Cortex of kidney (tissue), 1 donor: ENCODE measurements at places on chromosomes 4 and X.

DNA sequence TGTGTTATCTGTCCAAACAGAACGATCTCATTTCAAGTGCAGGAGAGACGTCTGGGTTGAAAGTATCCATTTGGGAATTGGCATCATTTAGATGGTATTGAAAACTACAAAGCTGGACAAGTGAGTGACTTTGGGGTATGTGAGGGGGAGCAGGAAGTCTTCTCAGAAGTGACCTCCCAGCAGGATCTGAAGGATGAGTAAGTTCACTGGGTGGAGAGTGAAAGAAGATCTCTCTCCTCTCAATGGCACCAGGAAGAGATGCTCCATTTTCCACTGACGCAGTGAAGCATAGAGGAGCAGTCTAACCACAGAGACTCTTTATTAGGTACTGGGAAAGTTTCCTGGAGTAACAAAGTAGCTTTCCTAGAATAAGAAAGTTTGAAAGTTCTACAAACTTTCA lies 161.0 kb downstream of the CPE start:
- no peak for DNase-seq

DNA sequence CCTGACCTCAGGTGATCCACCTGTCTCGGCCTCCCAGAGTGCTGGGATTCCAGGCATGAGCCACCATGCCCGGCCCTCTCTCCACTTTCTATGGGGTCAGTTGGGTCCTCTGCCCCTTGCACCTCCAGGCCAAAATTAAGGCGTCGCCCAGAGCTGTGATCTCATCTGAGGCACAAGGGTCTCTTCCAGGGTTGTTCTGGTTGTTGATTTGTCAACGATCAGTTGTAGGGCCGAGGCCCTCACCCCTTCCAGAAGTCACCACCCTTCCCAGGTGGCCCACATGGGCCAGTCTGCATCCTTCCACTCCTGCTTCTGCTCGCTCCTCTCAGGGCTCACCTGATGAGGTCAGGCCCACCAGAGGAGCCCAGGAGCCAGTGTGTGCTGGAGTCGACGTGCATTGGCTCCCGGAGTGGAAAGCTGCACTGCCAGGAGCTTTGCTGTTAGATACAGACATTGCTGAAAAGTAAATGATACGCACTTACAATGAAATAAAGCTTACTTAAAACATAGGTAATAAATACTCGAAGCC lies 14.3 kb upstream of the TMEM271 start:
- DNase-seq, result no peak

- DNase-seq, result no peak
Observed at GRCh38 chr4:24747234-24747975, 48.0 kb upstream of the SOD3 start.

DNA sequence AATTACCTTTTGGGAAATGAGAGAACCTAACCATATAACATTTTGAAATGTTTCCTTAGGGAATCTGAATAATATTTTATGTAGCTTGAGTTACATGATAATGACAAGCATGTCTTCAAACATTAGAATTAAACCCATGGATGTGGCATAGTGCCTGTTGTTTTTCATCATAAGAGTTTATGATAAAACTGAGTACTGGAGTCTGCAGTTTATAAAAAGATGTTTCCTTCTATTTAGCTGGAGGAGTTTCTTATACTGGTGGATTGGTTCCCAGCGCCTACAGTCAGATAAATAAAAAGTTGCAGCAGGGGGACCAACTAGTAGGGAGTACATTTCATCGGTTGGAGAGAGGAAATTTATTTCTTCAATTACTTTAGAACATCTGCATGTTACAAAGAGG lies 70.1 kb upstream of the PCDH18 start:
- no peak for DNase-seq

DNA sequence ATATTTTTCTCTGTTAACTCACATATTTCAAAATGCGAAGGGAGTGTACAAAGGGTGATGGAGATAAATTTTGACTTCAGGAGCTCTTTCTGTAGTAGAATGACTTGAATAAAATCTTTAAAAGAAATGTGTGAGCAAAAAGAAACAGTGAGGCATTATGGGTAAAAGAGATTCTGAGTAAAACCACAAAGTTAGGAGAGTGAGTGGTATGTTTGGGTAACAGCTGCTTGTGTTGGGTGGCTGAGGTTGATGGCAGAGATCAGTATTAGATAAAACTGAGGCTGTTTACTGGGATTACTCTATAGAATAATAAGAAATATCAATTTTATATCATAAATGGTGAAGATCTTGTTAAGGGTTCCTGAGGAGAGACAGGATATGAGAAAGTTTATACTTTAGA lies 434.2 kb upstream of the AMOT start:
- no peak for DNase-seq

DNA sequence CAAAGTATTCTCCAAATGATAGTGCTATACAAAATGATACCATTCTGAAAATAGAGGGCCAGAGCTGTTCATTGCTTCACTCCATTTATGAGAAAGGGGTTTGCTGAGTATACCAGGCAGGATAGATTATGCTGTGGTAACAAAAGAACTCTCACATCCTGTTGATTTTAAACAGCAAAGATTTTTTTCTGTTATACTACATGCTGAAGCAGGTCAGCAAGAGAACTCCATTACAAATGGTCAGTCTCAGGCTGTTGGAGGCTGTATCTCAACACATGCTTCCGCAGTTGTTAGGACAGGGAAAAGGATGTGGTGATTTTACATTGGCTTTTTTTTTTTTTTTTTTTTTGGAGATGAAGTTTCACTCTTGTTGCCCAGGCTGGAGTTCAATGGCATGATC lies 13.7 kb upstream of the KLHL5 start:
- no peak for DNase-seq

- DNase-seq, result no peak
Observed at GRCh38 chr4:2915789-2916188, 47.4 kb downstream of the NOP14 start.

- DNase-seq, result no peak
Observed at GRCh38 chrX:23844502-23845138, 61.6 kb downstream of the SAT1 start.

- no peak for DNase-seq
Observed at GRCh38 chrX:100477467-100477866, 67.4 kb upstream of the PCDH19 start.

DNA sequence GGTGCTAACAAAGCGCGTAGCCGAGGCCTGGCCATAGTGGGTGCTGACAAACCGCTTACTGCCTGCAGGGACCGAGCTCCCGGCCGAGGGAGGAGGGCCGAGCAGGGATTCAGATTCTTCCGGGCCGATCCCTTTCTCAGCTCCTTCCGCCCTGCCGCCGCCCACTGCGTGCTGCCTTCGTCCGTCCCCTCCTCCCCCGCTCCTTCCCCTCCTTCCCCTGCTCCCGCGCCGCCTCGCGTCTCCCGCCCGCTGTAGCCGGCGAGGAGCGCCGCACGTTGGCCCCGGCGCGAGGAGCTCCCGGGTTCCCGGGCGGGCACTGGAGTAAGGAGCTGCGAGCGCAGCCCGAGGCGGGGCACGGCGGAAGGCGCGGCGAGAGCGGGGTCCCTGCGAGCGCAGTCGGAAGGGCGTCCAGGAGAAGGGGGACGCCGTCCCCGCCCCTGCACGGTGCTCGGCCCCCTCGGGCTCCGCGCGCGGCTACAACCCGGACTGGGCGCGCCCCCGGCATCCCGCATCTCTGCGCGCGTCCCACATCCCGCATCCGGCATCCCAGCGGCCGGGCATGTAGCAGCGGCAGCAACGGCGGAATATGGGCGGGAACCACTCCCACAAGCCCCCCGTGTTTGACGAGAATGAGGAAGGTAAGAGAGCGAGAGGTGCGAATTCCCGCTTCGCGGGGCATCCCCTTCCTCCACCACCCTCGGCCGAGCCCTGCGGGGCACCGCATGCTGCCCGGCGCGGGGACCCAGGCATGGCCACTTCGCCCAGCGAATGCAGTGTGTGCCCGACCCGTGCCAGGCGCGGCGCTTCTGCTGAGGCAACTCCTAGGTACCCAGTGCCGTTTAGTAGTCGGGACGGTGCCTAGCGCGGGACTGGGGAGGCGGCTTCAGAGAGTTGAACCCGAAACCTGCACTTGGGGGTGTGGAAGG lies at the start of gene STK32B:
Gene STK32B, plus strand, starts transcription at position 203 of the 926 bp plus-strand sequence.
- no peak for DNase-seq

DNA sequence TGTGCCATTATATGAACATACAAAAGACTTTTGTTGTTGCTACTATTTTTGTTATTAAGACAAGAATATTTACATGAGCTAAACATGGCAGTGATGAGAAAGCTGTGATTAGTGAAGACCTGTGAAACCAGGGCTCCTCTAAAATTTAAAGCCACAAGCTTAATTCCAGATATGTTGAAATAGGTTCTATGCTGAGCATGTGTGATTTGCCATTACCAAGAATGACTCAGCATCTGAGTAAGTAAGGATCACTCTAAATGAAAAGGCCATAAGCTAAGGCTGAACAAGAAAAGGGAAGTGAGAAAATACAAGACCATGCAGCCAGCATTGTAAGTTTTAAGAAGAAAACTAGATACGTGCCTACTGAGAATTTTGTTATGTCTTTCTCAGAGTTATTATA lies 75.9 kb upstream of the CAMK2D start:
- DNase-seq, result no peak

DNA sequence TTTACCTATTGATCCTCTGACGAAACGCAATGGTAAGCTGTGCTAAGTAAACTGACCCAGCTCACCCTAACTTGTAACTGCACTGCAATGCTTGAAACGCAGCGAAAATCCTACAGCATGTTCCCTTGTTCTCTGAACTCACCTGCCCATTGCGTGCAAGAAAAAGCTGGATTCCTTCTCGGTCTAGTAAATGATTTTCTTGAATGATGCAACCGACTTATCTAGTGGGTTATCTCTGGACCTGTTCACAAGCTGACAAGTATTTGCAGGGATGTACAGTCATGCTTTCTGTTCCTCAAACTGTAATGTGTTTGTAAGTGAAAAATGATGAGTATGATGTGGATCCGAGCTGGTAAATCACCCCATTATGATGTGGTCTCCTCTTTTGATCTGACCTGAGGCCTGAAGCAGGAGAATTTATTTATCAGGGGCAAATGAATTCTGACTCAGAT lies 140.1 kb downstream of the BTC start:
- DNase-seq, result no peak

DNA sequence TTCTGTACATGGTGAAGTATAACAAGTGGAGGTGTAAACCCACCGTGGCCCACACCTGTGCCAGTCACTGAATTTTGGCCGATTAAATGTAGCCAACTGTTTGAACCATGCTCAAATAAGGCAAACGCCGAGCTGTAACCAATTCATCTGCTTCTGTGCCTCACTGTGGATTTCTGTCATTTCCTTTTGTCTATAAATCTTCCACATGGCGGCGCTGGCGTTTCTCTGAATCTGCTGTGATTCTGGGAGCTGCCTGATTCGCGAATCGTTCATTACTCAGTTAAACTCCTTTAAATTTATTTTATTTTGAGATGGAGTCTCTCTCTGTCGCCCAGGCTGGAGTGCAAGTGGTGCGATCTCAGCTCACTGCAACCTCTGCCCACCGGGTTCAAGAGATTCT lies 19.2 kb downstream of the SUPT20HL2 start:
- DNase-seq, result no peak

DNA sequence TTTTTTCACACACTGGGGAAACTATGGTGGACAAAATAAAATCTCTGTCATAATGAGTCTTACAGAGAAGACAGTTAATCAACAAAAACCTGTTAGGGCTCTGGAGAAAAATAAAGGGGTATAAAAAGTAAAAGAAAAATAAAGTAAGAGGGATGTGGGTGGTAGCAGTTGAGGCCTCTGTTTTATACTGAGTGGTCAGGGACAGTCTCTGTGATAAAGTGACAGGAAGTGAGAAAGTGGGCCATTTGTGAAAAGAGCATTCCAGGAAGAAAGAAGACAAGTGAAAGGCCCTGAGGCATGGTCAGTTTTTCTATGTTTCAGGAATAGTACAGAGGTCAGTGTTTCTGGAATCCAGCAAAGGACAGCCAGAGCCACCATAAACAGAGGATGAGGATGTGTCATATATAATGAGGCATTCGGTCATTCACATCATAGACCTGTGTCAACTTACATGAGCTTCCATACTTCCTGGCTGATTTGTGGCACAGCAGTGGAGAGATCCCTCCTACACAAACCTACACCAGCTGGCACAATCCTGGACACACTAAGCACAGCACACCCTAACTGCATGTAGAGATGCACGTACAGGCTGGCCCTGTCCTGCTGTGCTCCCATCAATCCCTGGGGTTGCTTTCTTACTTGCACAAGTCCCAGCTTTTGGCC lies 64.4 kb upstream of the NAP1L5 start:
- no peak for DNase-seq

GRCh38 chr4:7587433-7588405 lies 153.0 kb upstream of the PSAPL1 start:
- DNase-seq, result no peak

GRCh38 chrX:12789976-12790375 lies 1.2 kb upstream of the PRPS2 start:
- DNase-seq, result no peak

DNA sequence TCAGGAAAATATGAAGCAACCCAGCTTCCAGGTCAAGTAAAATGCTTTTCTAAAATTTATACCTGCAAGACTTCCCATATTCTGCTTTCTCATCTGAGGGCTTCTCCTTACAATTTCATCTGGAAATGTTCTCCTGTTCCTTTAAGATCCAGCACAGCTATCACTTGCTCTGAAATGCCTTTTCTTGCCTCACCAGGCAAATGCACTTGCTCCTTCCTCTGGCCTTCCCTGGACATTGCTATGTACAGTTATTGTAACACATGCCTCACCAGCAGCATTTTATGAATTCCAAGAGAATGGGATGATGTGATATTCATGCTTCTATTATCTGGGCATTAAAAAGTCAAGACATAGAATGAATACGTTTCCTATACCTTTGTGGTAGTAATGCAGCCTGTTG lies 842.1 kb upstream of the INTU start:
- DNase-seq, result no peak

- no peak for DNase-seq
Observed at GRCh38 chrX:46665232-46666152, 91.9 kb downstream of the CHST7 start.

DNA sequence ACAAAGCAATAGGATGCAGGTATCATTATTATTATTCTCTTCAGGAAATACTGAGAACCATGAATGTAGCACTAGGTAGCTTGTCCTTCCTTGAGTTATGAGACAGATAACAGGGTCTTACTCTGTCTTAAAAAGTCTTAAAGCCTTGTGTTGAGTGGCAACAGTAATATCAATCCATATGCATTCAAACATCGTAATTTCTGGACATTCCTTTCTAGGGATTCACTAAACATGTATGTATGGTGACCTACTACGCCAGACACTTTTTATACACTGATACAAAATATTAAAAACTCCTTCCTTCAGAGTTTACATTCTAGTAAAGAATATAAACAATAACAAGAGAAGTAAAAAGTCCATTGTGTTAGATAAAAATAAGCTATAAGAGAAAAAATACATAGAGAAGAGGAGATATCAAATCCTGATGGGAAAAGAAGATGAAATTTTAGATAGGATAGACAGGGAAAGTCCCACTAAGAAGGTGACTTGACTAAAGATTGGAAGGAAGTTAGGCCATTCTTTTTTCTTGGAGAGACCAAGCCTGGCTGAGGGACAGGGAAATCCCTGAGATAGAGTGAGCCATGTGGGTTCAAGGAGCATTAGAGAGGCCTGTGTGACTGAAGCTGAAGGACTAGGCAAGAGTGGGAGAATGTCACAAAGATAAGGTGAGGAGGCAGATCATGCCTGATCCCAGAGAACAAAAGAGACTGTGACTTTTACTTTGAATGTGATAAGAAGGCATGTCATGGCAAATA lies 5.0 kb upstream of the DDX60L start:
- no peak for DNase-seq

GRCh38 chr4:149884529-149885181 lies 69.0 kb upstream of the IQCM start:
- no peak for DNase-seq

- DNase-seq, result no peak
Observed at GRCh38 chrX:17859609-17860178, 1.4 kb downstream of the RAI2 start.

- no peak for DNase-seq
Observed at GRCh38 chrX:38675856-38676255, 114.5 kb downstream of the TSPAN7 start.
